ENCODE measurements at places on chromosomes 7 and 10.

GRCh38 chr10:84478151-84478550 lies 149.8 kb downstream of the CCSER2 start:
- no peak for DNase-seq

GRCh38 chr10:75647675-75648074 lies 216.3 kb downstream of the LRMDA start:
- no peak for DNase-seq

DNA sequence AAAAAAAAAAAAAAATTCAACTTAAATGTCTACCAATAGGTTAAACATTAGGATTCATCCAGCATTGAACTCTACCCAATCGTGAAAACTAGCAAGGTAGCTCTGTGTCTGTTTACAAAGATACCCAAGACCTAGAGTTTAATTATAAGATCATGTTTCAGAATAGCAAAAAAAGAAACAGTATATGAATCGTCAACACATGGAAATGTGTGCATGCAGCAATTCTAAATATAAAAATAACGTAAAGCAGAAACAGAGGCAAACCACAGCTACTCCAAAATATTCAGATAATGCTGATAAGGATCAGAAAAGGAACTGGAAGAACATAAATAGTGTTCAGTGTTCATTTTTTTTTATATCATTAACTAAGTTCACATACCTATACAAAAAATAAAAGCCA lies 68.7 kb downstream of the AFAP1L2 start:
- no peak for DNase-seq

- DNase-seq = no peak
Observed at GRCh38 chr10:70564901-70565351, 37.6 kb downstream of the PRF1 start.

GRCh38 chr10:28566458-28567015 lies 33.6 kb downstream of the WAC start:
- no peak for DNase-seq

GRCh38 chr7:78496096-78496630 lies 697.6 kb downstream of the PHTF2 start:
- no peak for DNase-seq
